Stimulated activated CD4-positive, alpha-beta T cell treated with anti-CD3 and anti-CD28 coated beads, TNF-alpha, amount 100 ng/mL, for 1 hour (primary cell): ENCODE measurements at places on chromosomes 6 and 20.

- DNase-seq, result no peak
These were observed 125.0 kb upstream of the RPS6KA2 start for GRCh38 chr6:166752097-166752496.

- DNase-seq, result no peak
These were observed 35.0 kb downstream of the RNF144B start for GRCh38 chr6:18422136-18422535.

- DNase-seq, result no peak
These were observed 13.4 kb upstream of the HIVEP2 start for GRCh38 chr6:142958343-142958742.

- DNase-seq, result no peak
These were observed 124.4 kb upstream of the FOXQ1 start for GRCh38 chr6:1187293-1188131.

DNA sequence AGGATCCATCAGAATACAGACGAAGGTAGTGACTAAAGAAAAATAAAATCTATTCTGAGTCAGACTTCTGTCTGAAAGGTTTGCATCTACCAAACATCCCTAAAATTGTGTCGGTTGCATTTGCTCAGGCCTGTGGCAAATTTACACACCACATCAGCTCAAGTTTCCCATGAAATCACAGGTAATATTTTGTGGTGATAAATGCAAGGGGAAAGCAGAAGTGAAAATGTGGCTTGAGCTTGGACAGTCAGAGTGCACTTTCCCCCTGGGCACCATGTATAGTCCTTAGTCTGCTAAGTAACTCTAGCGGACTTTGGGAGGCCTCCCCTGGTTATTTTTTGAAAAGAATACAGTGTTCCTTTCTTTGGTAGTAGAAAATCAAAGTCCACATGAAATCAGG is 159.1 kb downstream of the PKHD1 start:
- DNase-seq, result no peak

DNA sequence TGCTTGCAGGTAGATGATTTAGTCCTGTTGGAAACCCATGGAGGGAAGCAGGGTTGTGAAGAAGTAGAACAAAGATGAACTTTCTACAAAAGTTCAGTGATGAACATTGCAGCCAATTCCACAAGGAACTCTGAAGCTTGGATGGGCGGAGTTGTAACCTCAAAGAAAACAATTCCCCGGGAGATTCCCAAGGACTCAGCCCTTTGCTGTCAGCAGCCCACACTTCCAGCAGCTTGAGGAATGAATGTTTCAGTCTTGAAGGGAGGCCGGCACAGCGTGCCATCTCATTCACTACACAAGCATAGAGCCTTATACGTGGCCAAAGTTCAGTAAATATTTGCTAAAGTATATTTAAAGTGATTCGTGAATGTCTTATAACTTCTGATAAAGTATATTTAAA is 269.4 kb downstream of the NKAIN2 start:
- DNase-seq, result no peak

DNA sequence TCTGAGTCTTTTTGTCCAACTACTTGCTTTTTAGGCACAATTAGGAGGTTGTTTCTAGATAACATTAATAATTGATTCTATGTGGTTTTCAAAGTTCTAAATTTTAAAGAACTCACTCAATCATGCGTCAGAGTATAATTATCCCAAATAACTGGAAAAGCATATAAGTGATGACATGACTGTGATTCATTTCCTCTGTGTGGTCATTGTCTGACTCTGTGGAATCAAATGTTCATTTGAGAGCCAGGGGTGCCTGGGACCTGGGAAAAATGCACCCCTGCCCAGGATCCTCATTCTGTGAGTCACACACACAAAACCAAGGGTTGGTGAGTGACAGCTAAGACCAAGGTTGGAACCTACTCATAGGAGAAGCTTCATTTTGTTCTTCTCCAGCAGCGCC is 127.1 kb upstream of the MLIP start:
- no peak for DNase-seq

DNA sequence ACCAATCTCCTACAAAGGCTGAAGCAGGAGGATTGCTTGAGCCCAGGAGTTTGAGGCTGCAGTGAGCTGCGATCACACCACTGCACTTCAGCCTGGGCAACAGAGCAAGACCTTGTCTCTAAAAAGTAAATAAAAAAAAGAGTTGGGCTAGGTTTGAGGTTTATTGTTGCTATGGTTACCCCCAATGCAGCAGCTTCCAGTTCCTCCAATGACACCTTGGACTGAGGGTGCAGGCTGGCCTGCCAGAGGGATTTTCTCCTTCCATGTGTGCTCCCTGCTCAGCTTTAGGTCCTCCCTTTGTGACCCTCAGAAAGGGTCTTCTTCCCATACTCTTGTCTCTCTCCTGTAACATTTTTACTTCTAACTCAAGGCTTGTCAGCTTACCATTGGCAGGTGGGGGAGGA is 10.6 kb upstream of the TBC1D20 start:
- DNase-seq, result no peak

DNA sequence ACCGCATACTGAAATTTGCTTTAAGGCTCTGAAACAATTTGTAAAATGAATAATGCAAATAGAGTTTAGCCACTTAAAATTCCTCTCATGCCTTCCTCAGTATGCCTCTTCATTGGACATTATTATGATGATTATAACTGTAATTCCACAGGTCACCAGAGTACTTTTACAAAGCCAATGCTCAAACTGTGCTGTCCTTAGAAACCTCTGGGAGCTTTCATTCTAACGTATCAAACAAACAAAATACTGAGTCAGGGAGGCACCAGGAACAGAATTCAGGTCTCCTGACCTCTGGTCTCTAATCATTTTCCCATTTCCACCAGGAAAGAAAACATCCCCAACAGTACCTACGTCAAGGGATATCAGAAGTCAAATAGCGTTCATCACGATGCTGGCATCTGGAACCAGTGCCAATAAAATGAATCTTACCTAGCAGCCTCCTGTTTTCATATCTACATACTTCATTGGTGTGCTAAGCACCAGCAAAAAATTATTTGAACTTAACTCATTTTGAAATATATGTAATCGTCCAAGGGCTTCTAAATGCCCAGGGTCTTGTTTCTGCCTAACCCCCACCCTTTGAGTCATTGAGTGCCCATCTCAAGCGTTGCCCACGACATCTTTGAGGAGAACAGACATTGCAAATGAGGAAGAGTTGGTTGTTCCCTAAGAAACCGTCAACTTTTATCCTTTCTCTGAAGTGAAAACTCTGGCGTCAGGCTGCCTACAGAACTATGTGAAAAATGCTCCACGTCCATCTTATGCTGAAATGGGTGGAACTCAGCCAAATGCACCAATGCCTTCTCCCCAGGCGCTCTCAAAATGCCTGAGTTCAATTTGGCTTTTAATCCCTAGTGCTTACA is 37.9 kb downstream of the NEDD9 start:
- DNase-seq, result no peak

GRCh38 chr6:157976345-157977175 is 5.1 kb upstream of the SYNJ2 start:
- DNase-seq, result no peak

DNA sequence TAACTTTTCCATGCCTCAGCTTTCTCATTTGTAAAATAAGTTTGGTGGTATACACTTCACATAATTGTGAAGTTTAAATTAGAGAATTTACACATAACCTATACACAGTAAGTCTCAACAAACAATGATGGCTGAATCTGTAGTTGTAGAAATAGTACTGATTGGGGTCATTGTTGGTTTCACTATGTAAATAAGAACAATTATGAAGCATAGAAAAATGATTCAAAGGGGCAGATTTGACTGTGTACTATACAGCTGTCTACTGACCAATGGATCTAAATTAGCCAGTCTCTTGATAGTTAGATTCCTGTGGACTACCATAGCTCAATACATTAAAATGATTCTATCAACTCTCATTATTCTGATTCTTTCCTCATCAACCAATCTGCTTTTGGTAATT is 181.1 kb upstream of the STXBP5 start:
- no peak for DNase-seq

DNA sequence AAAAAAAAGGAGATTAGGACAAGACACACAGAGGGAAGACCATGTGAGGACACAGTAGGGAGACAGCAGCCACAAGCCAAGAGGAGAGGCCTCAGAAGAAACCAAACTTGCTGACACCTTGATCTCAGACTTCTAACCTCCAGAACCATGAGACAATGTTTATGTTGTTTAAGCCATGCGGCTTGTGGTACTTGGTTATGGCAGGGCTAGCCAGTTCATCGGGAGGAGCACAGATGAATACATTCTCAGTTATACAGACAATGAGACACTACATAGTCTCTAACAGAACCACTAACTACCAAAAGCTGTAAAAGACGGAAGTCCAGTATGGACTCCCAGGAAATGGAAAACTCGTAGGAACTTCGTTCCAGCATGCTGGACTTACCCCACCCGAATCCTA is 116.8 kb downstream of the MBOAT1 start:
- DNase-seq, result no peak

DNA sequence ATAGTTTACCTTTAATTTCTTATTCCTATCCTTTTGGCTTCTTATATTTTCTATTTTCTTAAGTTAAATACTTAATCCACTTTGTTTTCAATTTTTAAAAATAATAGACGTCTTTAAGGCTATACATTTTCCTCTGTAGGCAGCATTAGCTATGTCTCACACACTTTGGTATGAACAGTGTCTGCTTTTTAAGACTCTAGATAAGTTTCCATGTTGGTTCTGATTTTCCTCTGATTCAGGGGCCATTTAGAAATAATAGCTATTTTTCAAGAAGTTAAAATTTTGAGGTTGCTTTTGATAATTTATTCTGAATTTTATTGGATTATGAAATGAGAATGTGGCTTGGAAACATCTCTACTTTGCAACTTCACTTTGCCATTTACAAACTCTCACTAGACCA is 54.3 kb upstream of the PTGIS start:
- DNase-seq, result no peak

GRCh38 chr20:45029884-45030283 is 63.6 kb downstream of the STK4 start:
- DNase-seq, result no peak

GRCh38 chr6:65059568-65059967 is 647.5 kb downstream of the EYS start:
- DNase-seq, result no peak

GRCh38 chr6:150635906-150636514 is 36.3 kb downstream of the PLEKHG1 start:
- DNase-seq, result no peak

DNA sequence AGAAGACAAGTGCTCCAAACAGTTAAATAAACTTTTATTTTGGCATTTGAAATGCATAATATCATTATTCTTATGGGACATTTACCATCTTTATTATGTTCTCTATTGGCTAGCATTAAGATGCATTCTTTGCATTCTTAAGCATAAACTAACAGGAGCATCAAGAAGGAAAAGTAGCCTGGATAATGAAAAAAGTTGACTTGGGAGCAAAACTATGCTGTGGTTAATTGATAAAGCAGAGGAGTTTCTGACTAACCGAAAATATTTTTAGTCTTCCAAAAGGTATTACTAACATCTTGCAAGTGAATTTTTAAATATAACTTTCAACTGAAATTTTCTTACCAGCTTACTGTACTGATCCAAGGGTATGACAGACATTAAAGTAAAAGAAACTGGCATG is 140.3 kb downstream of the FLRT3 start:
- no peak for DNase-seq
